Brain pericyte (primary cell): ENCODE measurements at places on chromosomes 12 and 14.

GRCh38 chr14:106488291-106488690 lies 961.9 kb downstream of the TMEM121 start:
- no peak for DNase-seq

DNA sequence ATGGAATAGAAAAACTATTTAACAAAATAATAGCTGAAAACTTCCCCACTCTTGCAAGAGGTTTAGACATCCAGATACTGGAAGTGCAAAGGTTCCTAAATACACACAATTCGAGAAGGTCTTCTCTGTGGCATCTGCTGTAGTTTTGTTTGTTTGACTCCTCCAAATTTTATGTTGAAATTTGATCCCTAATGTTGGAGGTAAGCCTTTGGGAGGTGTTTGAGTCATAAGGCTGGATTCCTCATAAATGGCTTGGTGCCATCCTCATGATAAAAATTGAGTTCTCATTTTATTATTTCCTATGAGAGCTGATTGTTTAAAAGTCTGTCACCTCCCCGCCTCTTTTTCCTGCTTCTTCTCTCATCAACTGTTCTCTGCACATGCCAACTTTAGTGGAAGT lies 182.7 kb downstream of the MYRFL start:
- DNase-seq: no peak

- no peak for DNase-seq
Observed at GRCh38 chr12:32170437-32170998, 63.9 kb downstream of the BICD1 start.

GRCh38 chr12:80242321-80242720 lies 143.0 kb downstream of the OTOGL start:
- no peak for DNase-seq

DNA sequence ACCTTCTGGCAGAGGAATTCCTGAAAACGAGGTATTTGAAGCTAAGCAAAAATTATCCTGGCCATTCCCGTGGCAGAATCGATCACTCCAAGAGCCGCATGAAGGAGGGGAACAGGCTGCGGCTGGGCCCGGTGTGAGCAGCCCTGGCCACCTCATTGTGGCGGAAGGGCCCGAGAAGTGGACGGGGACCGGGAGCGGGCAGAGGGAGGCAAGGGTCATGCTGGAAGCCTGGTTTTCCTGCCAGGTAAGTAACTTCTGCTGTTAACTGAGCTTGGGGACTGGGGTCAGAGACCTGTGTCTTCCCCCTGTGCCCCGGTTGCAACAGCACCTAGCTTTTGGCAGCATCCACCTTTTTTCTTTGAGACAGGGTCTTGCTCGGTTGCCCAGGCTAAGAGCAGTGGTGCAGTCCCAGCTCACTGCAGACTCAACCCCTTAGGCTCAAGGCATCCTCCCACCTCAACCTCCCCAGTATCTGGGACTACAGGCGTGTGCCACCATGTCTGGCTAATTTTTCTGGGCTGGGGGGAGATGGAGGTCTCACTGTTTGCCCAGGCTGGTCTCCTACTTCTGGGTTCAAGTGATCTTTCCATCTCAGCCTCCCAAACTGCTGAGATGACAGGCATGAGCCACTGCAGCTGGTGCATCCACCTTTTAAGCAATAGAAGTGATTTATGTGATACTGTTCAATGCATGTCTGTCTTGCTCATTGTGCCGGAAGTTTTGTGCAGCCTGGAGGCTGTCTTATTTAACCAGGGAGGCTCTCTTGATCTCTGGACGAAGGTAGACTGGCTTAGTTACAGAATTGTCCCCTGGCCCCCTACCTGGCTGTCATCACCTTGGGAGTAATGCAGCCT lies 174.0 kb upstream of the MYL2 start:
- no peak for DNase-seq

DNA sequence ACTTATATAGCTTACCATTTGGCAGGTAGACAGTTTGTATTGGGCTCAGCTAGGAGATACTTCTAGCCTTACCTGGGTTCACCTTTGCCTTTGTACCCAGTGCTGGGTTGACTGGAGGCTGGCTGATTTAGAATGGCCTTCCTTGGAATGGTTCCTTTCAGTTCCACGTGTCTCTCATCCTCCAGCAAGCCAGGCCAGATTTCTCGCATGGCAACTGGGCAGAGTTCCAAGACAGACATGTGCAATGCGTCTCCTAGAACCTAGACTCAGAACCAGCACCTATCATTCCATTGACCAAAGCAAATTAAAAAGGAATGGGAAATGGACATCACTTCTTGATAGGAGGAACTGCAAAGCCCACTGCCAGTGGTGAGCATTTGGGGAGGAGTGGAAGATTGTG lies 79.1 kb upstream of the BDKRB2 start:
- no peak for DNase-seq

DNA sequence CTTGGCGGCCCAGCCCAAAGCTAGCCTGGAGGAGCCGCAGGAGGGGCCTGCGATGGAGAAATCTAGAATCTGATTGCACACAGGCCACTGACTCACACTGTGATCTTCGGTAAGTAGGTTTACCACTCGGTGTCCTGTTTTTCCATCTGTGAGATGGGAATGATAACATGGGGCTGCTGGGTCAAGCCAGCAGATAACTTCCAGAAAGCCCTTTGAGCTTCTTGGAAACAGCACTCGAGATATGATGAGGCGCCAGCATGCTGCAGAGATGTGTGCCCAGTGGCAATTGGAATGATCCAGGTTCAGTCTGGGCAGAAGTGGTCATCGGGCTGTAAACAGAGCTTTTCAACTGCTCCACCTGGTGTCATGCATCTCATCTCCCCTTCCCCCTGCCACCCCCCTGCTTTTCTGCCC lies 771.3 kb upstream of the TBX3 start:
- no peak for DNase-seq

- no peak for DNase-seq
Observed at GRCh38 chr12:53676656-53677015, 753 bp upstream of the ATP5MC2 start.

GRCh38 chr14:94486883-94487282 lies 10.9 kb upstream of the SERPINA9 start:
- no peak for DNase-seq

DNA sequence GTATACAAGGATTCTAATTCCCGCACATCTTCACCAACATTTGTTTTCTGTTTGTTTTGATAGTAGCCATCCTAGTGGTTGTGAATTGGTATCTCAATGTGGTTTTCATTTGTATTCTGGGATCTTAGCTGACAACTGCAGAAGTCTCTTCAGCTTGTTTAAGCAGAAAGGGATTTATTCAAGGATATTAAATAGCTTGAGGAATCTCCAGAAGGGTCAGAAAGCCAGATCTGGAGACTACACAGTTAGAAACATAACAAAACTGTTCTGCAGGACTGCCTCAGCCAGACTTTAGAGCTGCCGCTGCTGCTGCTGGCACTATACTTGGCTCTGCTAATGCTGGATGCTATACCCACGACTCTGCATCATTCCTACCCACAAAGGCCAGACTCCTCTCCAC lies 13.4 kb upstream of the CDKL1 start:
- no peak for DNase-seq

- no peak for DNase-seq
Observed at GRCh38 chr14:31876741-31877140, 200.4 kb upstream of the ARHGAP5 start.

- no peak for DNase-seq
Observed at GRCh38 chr12:749751-750270, 2.6 kb upstream of the WNK1 start.
